Coronary artery (tissue), 2 donors: ENCODE measurements at places on chromosomes 7 and 10.

DNA sequence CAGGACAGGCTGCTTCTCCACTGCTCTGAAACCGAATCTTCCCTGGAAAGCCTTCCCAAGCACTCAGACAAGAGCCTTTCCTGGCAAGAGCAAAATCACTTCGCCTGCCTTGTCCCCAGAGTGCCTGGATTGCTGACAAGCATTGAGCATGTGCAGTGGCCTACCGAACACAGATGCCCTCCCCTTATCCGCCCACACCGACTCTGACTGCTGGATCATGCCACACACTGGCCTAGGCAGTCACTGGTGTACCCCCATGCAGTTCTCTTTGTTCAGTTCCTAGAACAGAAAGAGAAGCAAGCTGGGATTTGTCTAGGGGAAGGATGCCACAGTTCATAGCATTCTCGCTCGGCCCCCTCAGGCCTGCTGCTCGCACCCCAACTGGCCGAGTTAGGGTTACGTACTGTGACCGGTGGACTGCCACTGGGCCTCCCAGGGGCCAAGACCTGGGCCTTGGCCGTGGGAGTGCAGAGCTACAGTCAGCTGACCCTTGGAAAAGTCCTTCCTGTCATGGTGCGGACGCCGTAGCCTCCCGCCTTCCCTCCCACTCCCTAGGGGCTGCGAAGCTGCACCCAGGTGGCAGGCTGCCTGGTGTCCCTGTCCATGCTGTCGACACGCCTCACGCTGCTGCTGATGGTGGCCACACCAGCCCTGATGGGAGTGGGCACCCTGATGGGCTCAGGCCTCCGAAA is 6.9 kb downstream of the ABCB8 start:
- no peak for DNase-seq

- no peak for DNase-seq
These were observed 15.3 kb downstream of the MKLN1 start for GRCh38 chr7:131342864-131343442.

GRCh38 chr10:14880229-14880628 is 1.6 kb downstream of the SUV39H2 start:
- DNase-seq: no peak

DNA sequence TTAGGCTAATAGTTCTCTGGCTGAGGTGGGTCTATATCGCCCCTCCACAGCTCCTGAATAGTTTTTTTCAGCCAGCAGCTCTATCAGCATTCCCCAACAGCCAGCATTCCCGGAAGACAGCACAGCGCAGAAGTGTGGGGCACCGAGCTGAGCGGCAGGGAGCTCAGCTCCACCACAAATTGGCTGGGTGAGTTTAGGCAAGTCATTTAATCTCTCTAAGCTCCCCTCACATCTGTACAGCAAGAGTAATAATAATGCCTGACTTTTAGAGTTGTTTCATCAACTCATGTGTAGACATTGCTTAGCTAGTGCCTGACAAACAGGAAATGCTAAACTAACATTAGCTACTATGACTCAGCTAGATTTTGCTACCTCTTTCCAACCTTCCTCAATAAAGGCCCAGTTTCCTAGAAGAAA is 247.9 kb upstream of the PTN start:
- DNase-seq: no peak

DNA sequence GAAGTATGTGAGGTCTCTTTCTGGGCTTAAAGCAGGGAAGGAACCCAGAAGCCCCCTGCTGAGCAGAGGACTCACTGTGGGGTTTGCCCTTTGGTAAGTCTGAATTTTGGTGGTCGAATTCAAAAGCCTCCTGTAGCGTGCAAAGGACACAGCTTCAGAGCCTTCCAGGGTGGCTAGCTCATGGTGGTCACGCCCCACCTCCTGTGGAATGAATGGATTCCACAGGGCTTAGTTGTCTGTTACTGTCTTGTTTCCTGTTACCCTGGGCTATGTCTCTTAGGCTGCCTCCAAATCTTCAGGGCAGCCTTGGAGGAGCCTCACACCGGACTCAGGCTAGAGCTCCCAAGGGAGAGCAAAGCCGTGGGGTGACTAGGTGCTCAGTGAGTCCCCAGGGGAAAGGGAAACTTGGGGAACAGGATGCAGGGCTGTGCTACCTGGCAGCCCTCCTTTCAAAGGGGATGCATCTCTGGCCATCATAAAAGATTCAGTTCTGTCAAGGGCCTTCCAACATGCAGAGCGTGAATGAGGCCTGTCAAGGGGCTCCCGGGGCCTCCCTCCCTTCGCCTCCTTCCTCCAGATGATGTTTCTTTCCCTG is 211.7 kb downstream of the CCSER2 start:
- no peak for DNase-seq

- no peak for DNase-seq
These were observed 60.1 kb upstream of the FHIP2A start for GRCh38 chr10:114761205-114762193.

- no peak for DNase-seq
These were observed 85.4 kb downstream of the SIRT1 start for GRCh38 chr10:67969875-67970274.

GRCh38 chr7:54069843-54070242 is 472.3 kb upstream of the VSTM2A start:
- no peak for DNase-seq

DNA sequence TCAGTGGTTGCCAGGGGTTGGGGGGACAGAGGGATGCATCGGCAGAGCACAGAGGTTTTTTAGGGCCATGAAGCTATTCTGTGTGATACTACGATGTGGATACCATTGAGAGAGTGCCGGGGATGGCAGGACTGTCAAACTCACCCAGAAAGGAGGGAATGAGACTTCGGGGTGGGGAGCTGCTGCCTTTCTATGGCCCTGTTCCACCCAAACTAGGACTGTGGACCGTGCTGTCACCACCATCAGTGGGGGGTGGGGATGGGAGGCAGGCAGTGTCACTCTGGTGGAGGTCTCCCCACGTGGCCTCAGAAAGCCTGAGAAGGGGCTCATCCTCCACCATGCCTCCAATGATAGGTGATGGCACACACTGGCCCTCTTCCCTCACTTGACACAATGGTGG is 146.2 kb downstream of the PTPN20 start:
- DNase-seq: no peak

GRCh38 chr10:4733843-4734224 is 92.2 kb upstream of the AKR1E2 start:
- no peak for DNase-seq

DNA sequence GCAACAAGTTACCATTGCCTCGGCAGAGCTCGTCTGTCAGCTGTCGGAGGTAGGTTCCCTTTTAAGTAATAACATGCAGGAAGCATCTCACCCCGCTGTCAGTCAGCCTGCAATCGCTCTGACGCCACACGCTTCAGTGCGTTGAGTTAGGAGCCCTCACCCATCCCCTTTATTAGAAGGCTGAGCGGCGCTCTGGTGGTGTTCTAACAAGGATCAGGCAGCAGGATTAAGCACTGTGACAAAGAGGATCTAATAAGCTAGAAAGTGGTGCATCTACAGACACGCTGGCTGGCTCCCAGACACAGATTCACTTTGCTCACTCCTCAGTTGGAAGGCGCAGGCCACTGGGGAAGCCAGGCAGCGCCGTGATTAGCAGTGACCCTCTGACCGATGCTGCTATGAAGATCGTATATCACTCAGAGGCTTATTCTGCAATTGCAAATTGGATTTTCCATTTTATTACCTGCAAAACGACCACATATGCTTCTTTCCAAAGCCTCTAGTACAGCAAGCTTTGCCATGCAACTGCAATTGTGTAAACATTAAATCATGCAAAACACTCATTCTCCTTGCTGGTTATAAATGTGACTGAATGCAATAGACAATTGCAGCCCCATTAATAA is 117.7 kb downstream of the RSU1 start:
- no peak for DNase-seq

DNA sequence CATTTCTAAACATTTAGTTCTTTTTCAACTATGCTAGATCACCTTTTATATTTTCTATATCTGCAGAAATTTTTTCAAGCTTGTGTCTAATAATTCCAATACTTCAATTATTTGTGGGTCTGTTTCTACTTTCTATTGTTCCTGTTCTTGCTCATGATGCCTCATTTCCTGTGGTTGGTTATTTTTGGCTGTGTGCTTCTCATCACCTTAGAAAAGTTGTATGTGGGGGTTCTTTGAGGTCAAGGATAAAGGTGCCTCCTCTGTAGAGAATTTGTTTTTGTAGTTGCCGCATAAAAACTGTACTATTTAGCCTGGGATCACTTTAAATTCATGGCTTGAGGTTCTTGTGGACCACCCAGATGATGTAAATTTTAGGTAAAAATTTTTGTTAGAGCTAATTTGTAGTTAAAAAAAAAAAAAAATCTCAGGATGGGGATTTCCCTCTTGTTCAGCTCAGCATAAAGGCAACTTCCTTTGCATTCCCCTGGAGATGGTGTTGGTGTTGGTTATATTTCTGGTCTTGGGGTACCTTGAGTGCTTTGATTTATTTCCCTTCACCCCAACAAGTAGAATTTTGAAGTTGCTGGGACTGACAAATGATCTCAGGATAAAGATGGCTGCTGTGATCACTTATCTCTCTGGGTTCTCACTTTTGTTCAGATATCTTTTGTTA is 27.0 kb upstream of the JAZF1 start:
- DNase-seq: no peak

- DNase-seq: no peak
These were observed 41.1 kb upstream of the RET start for GRCh38 chr10:43035800-43036199.

GRCh38 chr10:38730076-38730475 is 635.9 kb downstream of the ZNF37A start:
- no peak for DNase-seq
